Forelimb muscle (tissue), 1 donor: ENCODE measurements at places on chromosomes 7 and 10. TPM values are rescaled to one million over a fixed set of nuclear protein-coding genes. Genes with fewer than 3 reads are reported as not detected.

Gene CELF2
- 70.1 TPM for polyA plus RNA-seq

Gene LHPP
- polyA plus RNA-seq = 6.9 TPM

Gene CCDC172
- not detected for polyA plus RNA-seq

Gene SGCE
- 146 TPM for polyA plus RNA-seq

Gene TMEM270
- not detected for polyA plus RNA-seq

Gene OR6V1
- polyA plus RNA-seq = not detected

Gene ELN
- polyA plus RNA-seq = 91.6 TPM

Gene CFAP46
- polyA plus RNA-seq = 0.24 TPM

Gene AGR2
- polyA plus RNA-seq = 14.2 TPM

Gene CHAT
- polyA plus RNA-seq = not detected

DNA sequence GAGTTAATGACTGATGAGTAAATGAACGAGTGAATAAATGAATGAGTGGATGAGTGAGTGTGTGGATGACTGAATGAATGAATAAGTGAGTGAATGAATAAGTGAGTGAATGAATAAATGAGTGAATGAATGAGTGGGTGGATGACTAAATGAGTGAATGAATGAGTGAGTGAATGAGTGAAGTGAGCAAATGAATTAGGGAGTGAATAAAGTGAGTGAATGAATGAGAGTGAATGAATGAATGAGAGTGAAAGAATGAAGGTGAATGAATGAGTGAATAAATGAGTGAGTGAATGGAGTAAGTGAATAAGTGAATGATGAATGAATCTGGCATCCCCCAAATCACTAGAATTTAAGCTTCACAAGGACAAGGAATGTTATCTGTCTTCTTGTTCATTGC, 1253.0 kb downstream of the TYW1 start:
- no peak for DNase-seq

DNA sequence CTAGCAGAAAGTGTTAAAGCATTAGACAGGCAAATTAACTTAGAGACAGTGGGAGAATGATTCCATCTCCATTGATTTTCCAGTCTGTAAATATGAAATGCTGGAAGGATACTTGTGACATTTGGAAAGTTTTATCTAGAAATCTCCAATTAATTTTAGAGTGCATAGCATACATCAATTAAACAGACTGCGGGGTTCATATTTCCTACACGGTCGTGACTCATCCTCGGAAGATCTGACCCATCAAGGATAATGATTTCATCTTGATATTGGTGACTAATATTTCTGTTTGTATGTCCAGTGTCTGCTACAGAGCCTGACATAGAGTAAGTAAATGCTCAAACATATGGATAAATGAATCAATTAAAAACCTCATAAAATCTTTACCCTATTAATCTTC, 474.9 kb downstream of the KCNMA1 start:
- DNase-seq = no peak

DNA sequence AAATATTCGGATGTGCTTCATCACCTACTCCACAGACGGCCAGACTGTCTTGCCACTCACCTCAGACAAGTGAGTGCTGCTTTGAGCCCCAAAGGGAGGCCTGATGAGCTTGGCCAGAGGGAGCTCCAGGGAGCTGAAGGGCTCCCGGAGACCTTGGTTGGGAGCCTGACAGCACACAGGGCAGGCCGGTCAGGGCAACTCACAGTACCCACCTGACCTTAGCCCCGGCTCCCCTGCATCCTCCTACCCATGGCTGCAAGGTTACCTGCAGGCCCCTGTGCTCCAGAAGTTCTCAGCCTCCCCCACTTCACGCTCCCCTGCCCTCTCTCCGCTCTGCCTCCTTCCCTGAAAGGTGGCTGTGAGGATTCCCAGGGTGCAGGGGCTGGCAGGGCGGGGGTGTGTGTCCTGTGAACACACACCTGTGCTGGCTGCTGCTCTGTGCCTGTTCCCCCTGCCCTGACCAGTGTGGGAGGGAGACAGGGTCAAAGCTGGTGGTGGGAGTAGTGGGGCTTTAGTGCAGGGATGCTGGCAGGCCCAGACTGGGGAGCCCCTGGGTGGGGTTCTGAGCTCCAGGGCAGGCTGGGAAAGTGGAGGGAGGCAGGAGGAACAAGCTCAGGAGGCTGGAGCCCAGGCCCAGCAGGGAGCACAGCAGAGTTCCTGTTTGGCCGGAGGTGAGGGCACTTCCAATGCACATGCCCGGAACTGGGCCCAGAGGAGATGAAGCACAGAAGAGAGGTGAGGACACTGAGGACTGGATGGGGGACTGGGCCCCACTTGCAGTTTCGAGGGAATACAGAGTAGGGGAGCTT, 7.2 kb downstream of the ANTXRL start:
- DNase-seq = no peak

GRCh38 chr7:90660819-90661218, 64.7 kb downstream of the CDK14 start:
- no peak for DNase-seq

DNA sequence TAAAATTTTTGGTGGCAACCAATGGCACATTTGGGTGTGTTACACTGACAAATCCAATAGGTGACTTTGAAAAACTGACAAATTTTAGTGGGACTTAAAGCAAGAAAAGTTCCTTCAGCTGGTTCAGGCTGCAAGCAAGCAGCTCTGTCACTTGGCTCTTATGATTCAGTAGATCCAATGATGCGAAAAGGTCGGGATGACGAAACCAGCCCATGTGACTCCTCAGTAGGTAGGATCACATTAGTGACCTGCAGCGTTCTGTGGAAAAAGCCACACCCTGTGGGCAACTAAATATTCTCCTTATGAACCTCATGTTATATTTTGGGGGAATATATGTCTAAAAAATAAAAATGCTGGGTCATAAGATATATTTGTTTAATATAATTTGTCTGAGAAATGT, 13.3 kb upstream of the TSGA13 start:
- DNase-seq = no peak

- DNase-seq = no peak
These were observed at the start of gene SFMBT2 for GRCh38 chr10:7410862-7411670. Gene SFMBT2, minus strand, starts transcription at chr10:7411034. Its CDS starts 29,136 bp downstream, at chr10:7381898.

- DNase-seq = no peak
These were observed 95.0 kb downstream of the SH2D4B start for GRCh38 chr10:80632742-80633141.

GRCh38 chr7:151599401-151600227, 79.9 kb upstream of the RHEB start:
- DNase-seq = peak; percentile 48

DNA sequence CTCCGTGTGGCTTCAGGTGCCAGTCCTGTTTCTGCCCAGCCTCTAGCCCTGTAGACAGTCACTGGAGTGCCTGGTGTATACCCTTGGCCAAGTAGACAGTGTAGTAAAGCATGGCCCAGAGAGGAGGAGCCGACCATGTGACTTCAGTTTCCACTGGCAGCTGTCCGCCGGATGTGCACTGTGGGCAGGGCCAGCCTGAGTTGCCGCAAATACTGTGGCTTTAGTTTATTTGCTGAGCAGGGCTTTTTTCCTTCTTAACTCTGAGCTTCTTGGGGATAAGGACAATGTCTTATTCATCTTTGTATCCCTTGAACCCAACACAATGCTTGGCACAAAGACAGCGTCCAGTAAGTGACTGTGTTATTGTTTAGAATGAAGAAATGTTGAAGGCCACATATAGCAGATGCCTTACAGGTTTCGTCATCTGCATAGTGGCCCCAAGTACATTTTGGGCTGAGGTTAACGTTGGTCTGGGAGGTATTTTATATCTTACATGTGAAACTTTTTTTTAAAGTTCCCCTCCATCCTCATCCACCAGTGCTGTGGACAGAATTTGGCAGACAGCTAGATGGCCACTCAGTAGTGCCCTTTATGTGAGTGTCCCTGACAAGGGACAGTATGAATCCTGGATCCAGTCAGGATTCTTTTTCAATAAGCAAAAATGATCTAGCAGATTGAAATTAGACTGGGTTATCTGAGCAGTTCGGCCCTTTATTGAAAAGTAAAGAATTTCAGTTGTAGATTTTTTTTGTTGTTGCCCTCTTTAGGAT, 40.6 kb downstream of the CYP17A1 start:
- peak; percentile 65 for DNase-seq

DNA sequence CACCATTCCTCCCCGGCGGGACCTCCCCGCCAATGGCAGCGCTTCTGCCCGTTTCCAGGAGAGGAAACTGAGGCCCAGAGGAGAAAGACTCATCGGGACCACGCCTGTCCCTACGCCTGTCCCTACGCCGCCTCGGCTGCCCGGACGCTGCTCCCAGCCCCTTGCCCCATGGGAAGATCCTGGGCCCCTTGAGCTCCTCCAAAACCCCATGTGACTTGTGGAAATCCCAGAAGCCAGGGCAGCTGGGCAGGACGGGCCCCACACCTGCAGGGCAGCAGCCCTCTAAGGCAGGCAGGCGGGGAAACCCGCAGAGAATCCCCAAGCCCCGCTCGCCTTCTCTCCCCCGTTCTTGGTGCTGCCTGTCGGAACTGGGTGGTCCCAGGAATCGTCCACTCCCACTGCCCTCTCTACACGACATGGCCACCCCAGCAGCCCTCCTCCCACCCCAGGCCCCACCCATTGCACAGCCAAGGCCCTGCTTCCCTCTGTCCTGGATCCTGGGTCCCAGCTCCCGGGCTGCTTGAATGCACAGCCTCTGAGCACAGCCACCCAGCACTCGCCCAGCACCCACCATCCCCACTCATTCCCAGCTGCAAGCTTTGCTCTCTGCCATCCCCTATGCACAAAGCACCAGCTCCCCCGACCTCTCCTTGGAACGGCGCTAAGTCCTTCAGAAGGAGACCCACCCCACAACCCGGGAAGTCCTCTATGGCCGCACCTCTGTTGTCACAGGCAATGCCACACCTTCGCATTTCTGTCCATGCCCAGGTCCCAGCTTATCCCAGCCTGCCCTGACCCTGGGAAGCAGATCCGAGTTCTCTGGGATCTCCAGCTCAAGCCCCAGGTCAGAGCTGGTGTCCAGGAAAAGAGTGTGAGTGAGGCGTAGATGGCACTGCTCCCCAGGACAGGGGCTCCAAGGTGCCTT, 50.6 kb downstream of the SLC29A4 start:
- DNase-seq = no peak

- no peak for DNase-seq
These were observed 173.0 kb upstream of the NEBL start for GRCh38 chr10:21069929-21070700.

- DNase-seq = no peak
These were observed at the start of gene ADK for GRCh38 chr10:74150990-74151878. Gene ADK, plus strand, starts transcription at chr10:74151221. Its CDS starts 58 bp downstream, at chr10:74151279.

DNA sequence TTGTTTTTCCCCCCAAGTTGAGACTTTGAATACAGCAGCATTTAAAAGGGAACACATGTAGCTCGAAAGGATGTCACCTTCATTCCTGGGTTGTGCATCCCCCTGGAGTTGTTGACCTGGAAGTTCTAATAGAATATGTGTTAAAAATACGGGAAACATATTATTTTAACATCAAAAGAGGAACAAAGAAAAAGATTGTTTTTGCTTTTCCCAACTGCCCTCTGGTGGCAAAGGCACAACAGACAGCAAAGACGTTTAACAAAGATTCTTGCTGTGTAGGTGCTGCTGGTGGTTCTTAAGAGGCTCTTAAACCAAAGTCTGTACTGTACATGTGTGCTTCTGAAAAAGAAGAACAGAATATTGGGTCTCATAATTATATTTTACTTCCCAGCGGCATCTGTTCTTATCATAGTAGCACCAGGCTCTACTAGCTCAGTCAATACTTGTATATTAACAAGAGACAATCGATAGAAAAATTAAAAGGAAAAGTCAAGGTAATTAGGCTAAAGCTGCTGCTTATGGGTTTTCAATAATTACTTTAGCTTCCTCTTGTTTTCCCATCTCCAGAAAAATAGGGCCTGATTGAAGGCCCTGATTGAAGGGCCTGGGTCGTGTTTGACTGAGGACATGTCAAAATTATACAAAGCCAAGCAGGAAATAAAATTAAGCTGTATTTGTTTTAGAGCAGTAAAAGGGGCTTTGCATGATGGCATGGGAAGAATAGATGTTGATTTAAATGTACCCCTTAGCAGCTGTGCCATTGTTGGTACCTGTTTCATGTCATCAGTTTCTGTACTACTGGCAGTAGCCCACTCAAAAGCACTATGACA, 384.2 kb upstream of the LRGUK start:
- no peak for DNase-seq

DNA sequence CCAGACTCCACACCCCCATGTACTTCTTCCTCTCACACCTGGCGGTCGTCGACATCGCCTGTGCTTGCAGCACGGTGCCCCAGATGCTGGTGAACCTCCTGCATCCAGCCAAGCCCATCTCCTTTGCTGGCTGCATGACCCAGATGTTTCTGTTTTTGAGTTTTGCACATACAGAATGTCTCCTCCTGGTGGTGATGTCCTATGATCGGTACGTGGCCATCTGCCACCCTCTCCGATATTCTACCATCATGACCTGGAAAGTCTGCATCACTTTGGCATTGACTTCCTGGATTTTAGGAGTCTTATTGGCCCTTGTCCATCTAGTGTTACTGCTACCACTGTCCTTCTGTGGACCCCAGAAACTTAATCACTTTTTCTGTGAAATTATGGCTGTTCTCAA, 4.8 kb downstream of the OR2A25 start:
- DNase-seq = no peak

- DNase-seq = no peak
These were observed 4.9 kb upstream of the PHKG1 start for GRCh38 chr7:56097700-56098099.

GRCh38 chr10:3687510-3688081, 97.4 kb downstream of the KLF6 start:
- no peak for DNase-seq

DNA sequence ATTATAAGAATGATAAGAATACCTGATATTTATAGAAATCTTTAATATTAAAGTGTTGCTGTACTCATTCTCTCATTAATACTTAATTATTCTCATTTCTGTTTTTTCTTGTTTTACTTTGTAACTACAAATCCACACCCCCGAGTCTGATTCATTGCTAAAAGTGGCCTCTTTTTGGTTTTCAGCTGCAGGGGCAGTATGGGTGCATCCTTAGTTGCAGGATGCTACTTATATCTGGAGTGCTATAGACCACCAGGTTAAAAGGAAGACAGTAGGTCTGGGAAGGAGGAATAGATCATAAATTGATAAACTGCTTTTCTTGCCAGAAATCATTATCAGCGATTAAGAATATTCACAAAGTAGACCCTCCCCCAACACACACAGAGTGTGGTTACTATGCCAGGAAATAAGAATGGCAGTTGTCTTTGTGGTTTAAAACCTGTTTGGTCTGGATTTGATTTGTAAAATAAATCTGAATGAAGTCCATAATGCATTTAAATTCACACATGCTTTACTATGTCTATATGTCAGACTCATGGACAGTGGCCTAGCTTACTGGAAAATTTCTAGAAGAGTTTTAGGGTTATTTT, 96.5 kb downstream of the NRF1 start:
- no peak for DNase-seq

GRCh38 chr10:114629824-114630730, 28.0 kb downstream of the ABLIM1 start:
- no peak for DNase-seq

DNA sequence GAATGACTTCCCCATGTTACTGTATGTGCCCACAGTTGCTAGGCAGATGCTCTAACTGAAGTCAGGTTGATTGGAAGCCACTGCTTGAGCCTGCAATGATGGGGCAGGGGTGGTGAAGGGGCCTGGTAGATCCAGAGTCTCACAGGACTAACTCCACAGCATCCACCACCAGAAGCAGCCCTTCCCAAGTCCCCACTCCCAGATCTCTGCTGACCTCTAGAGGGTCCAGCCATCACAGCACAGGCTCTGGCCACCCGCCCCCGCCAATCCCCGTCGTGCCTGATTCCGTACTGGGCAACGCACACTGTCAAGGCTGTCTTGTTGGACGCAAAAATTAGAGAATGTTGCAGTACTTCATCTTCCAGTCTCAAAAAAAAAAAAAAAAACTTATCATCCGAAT, 136.8 kb upstream of the PDE1C start:
- no peak for DNase-seq

- DNase-seq = no peak
These were observed 17.3 kb upstream of the PNLIPRP3 start for GRCh38 chr10:116410351-116410750.
